ENCODE measurements at places on chromosomes 7 and 10.

DNA sequence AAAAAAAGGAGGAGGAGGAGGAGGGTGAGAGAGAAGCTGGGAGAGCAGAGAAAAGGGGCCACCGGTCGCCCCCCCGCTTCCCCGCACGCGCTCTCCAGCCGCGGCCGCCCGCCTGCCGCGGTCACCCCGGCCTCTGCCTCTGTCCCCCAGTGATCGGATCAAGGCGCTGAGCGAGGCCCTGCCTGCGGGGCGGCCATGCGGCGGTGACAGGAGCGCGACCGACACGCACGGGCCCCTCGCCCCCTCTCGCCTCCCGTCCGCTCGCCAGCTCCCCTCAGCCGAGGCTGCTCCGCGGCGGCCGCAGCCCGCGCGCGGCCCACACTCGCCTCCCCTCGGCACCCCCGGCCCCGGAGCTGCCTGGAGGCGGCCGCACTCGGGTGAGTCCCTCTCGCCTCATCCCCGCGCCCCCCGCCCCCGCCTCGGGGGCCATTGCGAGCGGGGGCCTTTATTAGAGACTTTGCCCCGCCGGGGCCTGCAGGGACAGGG is at the start of gene GTF2I:
Gene GTF2I, plus strand, starts transcription at position 27 of the 486 bp plus-strand sequence. CDS start 31,411 bp downstream, outside the sequence.
- no peak for DNase-seq

DNA sequence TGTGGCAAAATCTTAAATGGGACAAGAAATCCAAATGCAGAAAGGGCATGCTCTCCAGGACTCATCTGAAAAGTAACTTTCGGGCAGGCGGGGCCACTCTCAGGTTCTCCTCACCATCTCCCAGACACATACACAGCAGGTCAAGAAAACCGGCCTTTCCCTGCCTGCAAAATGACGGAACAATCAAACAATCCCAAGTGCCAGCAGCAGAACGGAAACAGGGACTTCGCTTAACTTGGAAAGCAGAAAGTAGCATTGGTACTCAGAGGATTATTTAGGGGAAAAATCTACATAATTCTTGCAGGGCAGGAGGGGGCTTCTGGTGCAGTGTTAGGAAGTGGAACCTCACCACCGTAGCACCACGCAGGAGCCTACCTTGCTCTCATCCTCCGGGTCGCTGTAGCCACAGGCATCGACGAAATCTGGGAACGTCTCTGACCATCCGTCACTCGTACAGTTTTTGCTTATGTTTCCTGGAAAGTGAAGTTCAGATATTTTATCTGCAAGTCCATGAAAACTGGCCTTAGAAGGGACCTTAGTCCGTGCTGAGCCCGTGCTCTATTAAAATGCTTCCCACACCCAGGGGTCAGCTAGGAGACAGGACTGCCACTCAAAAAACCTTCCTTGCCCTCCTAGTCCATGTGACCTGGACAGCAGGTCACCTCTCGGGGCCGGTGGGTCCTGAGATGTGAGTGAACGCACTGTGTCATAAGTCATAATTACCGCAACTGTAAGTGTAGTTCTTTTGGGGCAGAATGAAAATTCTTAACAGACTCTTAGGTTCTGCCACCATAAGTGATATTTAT is 41.1 kb downstream of the VIPR2 start:
- DNase-seq = no peak

DNA sequence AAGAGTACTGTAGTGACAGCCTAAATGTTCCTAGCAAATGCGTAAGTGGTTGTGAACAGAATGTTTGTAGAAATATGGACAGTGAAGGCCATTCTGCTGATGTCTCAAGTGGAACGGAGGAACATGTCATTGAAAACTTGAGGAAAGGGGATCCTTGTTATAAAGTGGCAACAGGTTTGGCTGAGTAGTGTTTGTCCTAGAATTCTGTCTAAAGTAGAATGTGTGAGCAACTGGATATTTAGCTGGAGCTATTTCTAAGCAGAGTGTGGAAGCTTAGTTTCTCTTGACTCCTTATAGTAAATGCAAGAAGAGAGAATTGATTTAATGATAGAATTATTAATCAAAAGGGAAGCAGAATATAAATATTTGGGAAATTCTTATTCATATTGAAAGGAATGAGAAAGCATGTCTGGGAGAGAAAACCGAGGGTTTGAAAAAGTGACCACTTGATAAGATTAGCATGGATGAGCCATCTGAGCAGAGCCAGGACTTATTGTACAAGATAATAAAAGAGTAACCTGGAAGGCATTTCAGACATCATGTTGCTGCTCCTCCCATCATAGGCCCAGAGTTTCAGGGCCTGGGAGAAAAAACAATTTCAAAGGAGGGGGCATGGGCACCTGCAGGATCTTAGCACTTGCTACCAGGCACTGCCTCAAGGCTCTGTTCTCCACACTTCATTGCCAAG is 276.1 kb downstream of the BMPER start:
- no peak for DNase-seq

GRCh38 chr7:28685242-28685643 is 272.9 kb downstream of the TRIL start:
- no peak for DNase-seq

GRCh38 chr7:107913851-107914250 is 22.9 kb downstream of the DLD start:
- no peak for DNase-seq

GRCh38 chr7:87702326-87702725 is 74.1 kb downstream of the RUNDC3B start:
- peak; percentile 65 for DNase-seq

DNA sequence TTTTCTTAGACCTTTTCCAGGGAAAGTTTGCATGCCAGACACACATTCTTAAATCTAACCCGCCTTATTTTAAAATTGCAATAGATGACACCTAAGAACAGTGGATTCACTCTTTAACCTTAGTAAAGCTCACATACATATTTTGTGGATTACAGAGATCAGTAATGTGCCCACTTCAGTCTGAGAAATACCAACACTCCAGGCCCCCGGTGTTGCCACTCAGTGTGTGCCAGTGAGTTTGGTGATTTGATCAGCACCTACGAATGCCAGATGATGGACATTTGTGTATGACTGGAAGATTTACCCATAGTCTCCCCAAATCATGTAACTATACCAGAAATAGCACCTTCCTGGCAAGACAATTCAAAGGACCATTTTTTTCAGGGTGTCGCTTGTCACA is 2.6 kb downstream of the LRRN3 start:
- no peak for DNase-seq

DNA sequence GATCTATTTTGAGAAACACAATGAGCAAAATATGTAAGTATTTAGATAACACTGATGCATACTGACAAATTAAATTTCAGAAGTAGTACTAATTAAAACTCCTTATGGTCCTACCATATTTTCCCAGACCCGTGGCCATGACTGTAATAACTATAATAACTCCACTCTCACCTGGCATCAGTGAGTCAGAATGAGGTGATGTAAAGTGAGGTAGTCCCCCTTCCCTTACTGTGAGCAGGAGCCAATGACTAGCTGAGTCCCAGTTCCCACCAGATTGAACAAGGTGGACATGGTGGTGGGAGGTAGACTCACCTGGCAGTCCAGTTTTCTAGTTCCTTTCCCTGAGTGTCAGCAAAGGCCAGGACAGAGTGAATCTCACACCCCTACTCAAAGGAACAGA is 630.5 kb upstream of the IGFBP3 start:
- DNase-seq = no peak

- peak; percentile 56 for DNase-seq
Measured at GRCh38 chr7:134766779-134767519, 12.5 kb upstream of the CALD1 start.

- no peak for DNase-seq
Measured at GRCh38 chr10:92991513-92991912, 69.1 kb upstream of the CYP26C1 start.

DNA sequence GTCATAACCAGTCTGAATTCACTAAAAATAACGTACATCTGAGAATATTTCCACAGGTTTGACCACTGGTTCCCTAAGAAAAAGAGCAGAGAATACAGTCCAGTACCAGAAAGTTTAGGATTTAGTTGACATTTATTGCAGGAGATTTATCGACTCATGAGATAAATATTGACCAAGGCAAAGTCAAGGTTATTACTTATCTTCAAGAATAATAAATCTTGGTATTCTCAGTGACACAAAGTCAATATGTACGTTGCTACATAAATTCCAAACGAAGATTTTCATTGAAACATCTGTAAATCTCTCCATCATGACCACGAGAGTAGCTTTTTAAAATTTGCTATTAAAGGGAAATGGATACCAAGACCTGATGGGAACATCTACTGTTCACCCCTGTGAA is 39.4 kb upstream of the GRB10 start:
- DNase-seq = no peak

DNA sequence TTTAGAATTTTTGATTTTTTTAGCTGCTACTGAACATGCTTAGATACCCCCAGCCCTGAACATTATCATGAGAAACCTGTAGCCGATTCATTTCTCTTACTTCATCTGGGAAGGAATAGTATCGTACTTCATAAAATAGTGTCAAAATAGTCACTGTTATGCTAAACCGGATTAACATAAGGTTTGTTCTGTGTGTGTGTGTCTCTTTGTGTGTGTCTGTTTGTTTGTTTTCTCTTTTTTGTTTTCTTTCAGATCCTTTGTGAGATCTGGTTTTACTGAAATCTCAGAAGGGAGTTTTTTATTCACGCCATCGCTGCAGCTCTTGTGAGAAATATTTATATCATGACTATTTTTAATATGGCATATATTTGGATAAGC is 761 bp downstream of the LGI1 start:
- no peak for DNase-seq

- no peak for DNase-seq
Measured at GRCh38 chr10:84217746-84218145, 7.6 kb downstream of the LRIT2 start.

GRCh38 chr7:5605775-5606634 is 175.5 kb downstream of the RNF216 start:
- DNase-seq = no peak

GRCh38 chr10:19449860-19450259 is 366.4 kb upstream of the PLXDC2 start:
- DNase-seq = no peak

DNA sequence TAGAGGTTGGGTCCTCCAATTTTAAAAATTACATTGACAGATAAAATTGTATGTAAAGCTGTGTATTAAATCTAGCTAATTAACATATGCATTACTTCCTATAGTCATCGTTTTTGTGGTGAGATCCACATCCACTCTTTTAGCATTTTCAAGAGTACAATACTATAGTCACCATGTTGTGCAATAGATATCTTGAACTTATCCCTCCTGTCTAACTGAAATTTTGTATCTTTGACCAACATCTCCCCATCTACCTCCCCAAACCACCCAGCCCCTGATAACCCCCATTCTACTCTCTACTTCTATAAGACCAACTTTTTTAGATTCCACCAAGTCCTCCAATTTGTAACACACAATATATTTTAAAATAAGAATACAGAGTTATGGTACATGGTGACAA is 208.0 kb downstream of the RELN start:
- no peak for DNase-seq

GRCh38 chr10:35200487-35200886 is 73.8 kb downstream of the CREM start:
- no peak for DNase-seq

DNA sequence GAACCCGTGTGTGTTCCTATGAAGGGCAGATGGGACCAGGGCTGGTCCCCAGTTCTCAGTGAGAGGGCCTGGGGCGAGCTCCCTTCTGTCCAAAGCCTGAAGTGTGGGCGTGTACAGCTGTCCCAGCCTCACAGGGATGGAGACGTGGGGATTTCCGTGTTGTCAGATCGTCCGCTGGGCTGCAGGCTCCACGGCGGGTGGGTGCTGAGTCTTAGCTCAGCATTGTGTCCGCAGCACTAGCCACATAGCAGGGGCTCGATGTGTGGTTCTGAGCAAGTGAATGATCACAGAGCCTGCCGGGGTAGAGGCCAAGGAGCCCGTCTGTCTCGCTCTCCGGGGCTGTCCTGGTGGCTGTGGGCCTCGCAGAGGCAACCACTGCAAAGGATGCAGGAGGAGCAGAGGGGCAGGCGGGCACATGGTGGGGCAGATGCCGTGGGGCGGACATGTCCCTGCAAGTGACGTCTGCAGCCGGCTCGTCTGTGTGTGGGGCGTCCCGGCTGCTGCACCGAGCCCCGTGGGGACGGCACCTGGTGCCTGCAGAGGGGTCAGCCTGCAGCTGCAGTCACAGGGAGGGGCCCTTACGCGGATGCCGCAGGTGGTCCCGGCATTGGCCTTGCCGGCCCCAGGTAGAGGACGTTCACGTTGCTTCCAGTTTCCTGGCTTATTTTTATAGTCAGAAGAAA is 30.9 kb downstream of the FAM20C start:
- peak; percentile 42 for DNase-seq

- DNase-seq = no peak
Measured at GRCh38 chr10:2137549-2138174, 400.3 kb upstream of the ADARB2 start.

DNA sequence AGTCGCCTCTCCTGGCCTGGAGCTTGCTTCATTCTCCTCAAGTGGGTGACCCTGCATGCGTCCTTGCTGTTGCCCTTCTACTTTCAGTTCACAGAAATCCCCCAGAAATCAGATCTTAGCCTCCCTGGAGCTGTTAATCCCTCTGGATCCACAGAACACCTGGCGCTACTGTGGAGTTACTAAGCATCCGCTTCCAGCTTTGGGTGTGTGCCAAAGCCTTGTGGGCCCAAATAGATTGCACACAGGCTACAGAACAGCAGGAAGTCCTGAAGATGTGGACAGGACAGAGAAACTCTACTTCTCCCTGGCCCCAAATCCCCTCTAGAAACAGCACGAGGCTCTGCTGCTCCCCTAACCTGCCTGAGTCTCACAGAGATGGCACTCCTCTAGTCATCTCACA is 36.6 kb upstream of the PDLIM1 start:
- peak; percentile 55 for DNase-seq

GRCh38 chr7:131231381-131232220 is 96.1 kb upstream of the MKLN1 start:
- peak; percentile 82 for DNase-seq

GRCh38 chr7:116950889-116951351 is 2.4 kb upstream of the ST7 start:
- no peak for DNase-seq

DNA sequence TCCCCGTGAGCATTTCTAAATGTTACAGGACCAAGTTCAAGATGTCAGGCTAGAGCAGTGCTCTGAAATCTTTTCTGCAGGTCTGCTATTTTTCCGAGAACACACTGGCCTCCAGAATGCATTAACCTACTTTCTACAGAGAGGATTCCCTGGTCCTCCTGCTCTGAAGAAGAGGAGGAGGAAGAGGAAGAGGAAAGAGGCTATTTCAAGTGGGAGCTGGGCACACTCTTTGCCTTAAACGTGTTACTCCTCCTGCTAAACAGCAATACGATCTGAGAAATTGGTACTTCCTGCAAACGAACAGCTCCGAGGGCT is 157.4 kb downstream of the FRMD4A start:
- peak; percentile 30 for DNase-seq

GRCh38 chr10:70890917-70891431 is 2.6 kb upstream of the PCBD1 start:
- no peak for DNase-seq

GRCh38 chr7:20240080-20240926 is 23.1 kb upstream of the MACC1 start:
- DNase-seq = peak; percentile 51

DNA sequence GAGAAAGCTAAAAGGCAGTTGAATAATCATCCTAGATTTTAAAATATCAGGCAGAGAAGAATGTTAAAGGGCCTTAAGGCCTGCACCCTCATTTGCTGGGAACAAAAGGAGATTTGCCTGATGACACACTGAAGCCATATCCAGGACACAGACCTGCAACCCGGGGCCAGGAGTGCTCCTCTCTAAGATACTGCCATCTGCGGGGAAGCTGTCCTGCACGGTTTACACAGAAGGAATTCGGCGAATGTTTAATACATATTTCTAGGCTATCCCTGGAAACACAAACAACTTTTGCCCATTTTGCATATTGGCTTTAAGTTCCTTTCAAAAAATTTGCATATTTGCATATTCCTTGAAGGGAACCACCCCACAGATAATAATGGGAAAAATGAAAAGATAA is 52.3 kb downstream of the DYNC1I1 start:
- no peak for DNase-seq

Data from fibroblast of lung (primary cell).